ENCODE measurements at places on chromosomes 7 and 10.

DNA sequence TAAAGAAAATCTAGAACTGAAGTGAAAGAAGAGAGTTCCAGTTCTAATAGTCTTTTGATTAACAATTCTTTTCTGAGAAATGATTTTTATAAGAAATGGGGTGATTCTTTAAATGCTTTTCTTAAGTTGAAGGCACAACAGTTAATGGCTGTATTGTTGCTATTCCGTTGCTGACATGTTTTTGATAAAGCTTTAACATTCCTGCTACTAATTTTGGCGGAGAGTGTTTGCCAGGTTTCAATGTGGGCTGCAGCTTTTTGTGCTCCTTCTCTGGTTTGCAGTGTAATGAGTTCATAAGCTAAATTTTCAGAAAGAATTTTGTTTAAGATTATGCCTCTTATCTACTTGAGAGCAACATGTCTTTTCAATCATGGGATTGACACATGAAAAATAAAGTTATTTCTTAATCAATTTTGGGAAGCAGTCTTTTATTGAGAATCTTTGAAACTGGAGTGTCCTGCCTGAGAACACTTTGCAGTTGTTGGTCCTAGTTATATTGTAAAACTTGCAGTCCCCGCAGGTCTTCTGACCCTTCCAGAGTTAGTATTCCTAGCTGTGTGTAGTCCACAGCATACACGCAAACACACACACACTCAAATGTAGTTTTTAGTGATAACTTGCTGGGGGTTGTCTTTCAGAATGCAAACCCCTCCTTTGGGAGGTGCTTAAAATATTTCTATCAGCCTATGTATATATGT is 56.7 kb downstream of the COL17A1 start:
- no peak for DNase-seq

- no peak for DNase-seq
Observed at GRCh38 chr10:23413629-23414089, 25.2 kb upstream of the OTUD1 start.

DNA sequence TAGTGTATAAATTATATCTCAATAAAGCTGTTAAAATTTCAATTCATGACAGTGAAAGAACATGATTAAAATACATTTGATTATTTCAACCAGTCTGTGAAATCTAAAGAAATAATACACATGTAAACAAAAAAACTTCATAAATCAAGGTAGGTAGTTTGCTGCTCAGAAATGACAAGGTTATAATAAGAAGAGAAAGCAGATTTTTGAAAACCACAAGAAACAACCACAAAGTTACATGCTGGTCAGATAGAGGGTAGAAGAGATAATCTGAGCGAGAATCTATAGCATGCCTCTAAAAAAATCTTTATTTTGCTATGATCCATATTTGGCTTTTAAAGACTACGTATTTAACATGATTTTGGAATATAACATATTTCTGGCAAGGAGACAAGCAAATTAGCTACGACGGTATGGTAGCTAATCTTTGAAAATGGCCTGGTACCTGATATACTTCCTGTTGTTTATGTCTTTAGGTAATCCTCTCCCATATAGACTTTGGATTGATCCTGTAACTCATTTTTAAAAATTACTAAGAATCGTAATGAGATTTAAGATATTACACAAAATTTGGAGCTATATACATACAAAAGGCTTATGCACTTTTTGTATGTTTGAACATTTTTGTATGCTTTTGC is 23.5 kb upstream of the VCL start:
- DNase-seq: no peak

DNA sequence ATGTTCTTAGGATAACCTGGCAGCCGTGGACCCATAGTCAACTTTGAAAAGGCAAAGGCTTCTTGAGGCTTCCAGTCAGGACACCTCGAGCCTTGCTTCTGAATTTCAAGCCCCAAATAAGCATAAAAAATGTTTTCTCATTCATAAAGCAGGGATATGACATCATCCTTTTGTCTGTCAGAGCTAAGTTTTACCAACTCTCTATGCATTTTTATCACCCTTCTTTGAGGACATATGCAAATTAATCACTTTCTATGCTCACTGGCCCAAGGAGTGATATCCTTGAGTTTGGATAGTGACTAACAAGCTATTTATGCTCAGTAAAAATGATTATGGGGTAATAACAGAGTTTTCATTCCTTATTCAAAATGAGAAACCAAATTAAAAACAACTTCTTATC is 159.4 kb downstream of the ANLN start:
- no peak for DNase-seq

- DNase-seq: no peak
Observed at GRCh38 chr10:17038627-17039026, 91.0 kb downstream of the CUBN start.

GRCh38 chr10:84267503-84268126 is 22.8 kb downstream of the RGR start:
- peak; percentile 88 for DNase-seq

GRCh38 chr7:16063221-16063620 is 358.1 kb downstream of the CRPPA start:
- no peak for DNase-seq

- no peak for DNase-seq
Observed at GRCh38 chr10:18594574-18595156, 56.7 kb downstream of the NSUN6 start.

DNA sequence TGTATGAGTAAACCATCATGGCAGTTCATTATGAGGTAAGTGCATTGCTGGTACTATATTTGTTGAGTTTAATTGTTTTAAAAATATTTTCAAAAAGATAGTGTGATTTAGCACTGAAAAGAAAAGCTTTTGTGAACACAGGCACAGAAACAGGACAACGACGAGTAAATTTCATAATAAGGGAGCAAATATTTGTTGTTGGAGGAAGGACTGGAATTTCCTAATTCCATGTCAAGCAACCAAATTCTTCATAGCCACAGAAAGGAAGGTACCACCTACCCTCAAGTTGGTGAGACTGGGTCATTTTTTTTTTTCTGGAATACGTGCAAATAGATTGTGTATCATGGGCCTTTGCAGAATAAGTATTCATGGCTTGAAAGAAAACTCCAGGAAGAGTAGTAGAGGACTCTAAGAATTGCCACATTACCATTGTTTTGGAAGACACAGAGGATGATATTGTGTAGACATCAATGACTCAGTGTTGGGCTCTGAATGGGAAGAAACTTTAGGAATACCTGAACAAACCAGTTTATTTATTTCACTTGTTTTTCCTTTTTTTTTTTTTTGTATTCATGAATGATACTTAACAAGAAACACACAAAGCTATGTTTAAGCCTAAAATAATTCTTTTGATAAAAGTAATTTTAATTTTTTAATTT is 7.8 kb downstream of the UBE2D4 start:
- no peak for DNase-seq

- no peak for DNase-seq
Observed at GRCh38 chr10:62016623-62017490, 115.4 kb downstream of the ARID5B start.

GRCh38 chr7:131105799-131106680 is 221.6 kb upstream of the MKLN1 start:
- DNase-seq: peak; percentile 84

- DNase-seq: no peak
Observed at GRCh38 chr10:33157103-33157502, 177.4 kb downstream of the NRP1 start.

- peak; percentile 63 for DNase-seq
Observed at GRCh38 chr10:69088801-69089501, 1.0 kb downstream of the SRGN start.

GRCh38 chr10:48573045-48573444 is 31.8 kb downstream of the ARHGAP22 start:
- no peak for DNase-seq

- DNase-seq: no peak
Observed at GRCh38 chr10:129213256-129213655, 253.8 kb upstream of the MGMT start.

GRCh38 chr10:103449208-103450144 is 2.7 kb downstream of the CALHM2 start:
- DNase-seq: no peak

- no peak for DNase-seq
Observed at GRCh38 chr7:95951997-95952795, 179.8 kb downstream of the DYNC1I1 start.

DNA sequence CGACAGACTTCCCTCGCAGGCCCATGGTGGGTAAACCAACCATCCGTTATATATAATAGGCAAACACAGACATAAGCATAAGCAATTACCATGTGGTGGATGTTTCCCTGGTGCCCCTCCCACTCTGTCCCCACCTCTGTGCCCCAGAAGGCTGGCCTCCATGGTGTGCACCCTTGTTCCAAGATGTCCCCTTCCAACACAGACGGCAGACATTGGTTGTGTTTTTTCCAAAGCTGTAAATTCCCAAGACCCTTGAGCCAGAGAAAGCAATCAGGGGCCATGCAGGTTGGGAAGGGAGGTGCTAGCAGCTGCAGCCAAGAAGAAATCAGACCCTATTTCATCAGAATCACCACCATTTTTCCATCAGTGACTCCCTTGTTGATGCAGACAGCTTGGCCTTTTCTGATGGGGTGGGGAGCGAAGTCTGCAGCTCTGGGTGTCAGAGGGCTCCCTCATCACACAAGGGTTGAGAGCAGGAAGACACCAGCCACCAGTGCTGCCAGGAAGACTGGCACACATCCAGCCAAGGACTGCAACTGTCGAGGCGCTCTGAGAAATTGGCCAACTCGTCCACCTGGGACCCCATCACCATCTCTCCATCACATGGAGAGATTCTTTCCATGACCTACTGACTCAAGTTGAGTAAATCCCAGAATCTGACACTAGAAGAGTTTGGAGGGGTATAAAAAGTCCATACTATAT is 86.8 kb upstream of the CHST15 start:
- DNase-seq: no peak

DNA sequence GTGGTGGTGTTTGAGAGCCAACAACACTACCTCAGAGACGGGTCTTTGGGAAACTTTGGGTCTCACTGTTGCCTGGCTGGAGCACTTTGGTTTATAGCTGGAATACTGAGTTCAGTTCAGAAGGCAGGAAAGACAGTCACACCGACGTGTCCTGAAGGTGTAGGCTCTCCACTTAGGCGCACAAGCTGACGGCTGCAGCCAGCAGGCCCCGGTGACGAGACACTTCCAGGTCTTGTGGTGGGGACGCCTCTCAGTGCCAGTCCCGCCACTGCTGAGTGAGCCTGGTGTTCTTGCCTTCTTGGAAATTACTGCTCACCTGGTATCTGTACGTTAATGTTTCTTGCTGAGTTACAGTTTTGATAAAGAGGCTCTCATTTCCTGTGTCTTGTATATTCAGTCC is 74.0 kb downstream of the WDR37 start:
- DNase-seq: no peak

- no peak for DNase-seq
Observed at GRCh38 chr10:52668024-52668423, 104.6 kb downstream of the MBL2 start.

- no peak for DNase-seq
Observed at GRCh38 chr7:126996659-126997058, 256.1 kb downstream of the GRM8 start.

GRCh38 chr10:129441372-129442009 is 25.6 kb upstream of the MGMT start:
- no peak for DNase-seq

- no peak for DNase-seq
Observed at GRCh38 chr10:100645613-100646392, 99.6 kb upstream of the PAX2 start.

- DNase-seq: no peak
Observed at GRCh38 chr7:38686888-38687287, 55.7 kb upstream of the AMPH start.

- no peak for DNase-seq
Observed at GRCh38 chr10:97582169-97582568, 2.0 kb upstream of the HOGA1 start.

DNA sequence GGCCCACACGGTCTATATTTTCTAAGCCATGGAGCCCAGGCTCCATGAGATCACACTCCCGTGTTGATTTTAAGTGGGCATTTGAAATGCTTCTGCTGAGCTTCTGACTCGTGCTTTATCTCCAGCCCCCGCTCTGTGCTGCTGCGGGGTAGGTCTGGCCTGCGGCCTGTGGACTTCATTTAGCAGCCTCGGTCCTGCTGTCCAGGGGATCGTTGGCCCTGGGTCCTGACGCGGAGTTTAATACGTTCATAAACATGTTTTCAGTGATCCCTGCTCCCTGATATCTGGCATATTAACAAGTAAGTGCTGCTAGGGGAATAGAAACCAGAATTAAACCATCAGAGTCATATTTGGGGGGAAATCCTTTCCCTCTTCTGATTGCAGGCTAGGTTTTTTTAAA is 540.3 kb upstream of the MGMT start:
- DNase-seq: no peak

- DNase-seq: no peak
Observed at GRCh38 chr10:11578802-11579255, 32.6 kb downstream of the USP6NL start.

GRCh38 chr7:126213876-126214275 is 1038.9 kb downstream of the GRM8 start:
- no peak for DNase-seq

DNA sequence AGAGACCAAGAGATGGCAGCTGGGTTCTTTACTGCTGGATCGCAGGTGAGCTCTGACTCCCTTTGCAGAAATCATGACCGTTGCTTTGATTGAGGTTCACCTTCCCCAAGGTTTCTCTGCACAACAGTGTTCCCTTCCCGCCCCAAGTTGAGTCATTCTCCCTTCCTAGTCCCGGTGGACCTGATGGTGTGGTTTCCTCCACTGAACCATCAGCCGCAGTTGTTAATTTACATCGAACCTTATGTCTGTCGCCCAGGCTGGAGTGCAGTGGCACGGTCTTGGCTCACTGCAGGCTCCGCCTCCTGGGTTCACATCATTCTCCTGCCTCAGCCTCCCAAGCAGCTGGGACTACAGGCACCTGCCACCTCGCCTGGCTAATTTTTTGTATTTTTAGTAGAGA is 5.8 kb downstream of the ZSCAN25 start:
- DNase-seq: no peak

- DNase-seq: no peak
Observed at GRCh38 chr10:60728056-60728455, 50.2 kb upstream of the CDK1 start.

- no peak for DNase-seq
Observed at GRCh38 chr7:143248761-143249354, 14.4 kb upstream of the GSTK1 start.

DNA sequence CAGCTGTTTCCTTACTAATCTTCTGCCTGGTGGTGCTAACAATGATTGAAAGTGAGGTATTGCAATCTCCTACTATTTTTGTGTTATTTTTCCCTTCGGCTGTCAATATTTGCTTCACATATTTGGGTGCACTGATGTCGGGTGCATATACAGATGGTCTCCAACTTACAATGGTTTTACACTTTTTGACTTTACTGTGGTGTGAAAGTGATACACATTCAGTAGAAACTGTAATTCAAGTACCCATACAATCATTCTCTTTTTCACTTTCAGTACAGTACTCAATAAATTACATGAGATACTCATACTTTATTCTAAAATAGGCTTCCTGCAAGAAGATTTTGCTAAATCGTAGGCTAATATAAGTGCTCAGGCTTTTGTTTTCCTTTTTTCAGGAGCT is 73.2 kb downstream of the RNF216 start:
- DNase-seq: no peak

DNA sequence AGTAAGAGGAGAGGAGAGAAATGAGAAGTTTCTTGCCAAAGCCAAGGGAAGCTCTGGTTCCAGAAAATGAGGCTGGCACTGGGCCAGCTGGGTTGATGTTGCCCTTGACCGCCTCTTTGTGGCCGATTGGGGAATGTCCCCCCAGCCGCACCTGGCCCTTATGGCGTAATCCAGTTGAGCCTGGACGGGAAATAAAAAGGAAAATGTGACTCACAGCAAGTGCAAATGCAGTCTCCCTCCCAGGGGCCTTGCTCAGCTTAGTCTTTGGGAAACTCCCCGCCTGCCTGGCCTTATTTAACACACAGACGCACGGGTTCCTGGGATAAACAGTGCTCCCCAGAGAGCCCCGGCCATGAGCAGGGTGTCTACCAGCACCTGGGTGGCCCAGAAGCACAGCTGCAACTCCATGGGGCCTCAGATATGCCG is 174.8 kb downstream of the KIAA1217 start:
- DNase-seq: no peak
